ENCODE measurements at places on chromosomes 1 and 21. TPM values are rescaled to one million over a fixed set of nuclear protein-coding genes. Genes with fewer than 3 reads are reported as not detected.

HSD3B2 gene
- total RNA-seq, result not detected

- DNase-seq, result no peak
Measured at GRCh38 chr1:24507405-24507804, 4.8 kb downstream of the RCAN3 start.

DNA sequence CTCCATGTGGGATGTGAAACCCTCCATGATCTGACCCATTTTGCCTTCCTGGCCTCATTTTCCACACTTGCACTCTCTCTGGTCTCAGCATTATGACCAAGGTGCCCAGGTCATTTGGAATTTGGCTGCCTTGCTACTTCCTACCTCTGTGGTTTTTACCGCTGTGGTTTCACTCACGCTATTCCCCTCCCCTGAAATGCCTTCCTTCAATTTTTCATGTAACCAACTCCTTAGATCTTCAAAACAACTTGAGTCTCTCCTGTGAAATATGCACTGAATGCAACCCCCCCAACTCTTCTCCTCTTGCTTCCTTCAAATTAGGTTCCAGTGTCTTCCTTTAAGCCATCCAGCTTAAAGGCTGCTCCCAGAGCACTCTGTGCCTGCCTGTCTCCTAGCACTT is 50.1 kb downstream of the PHC2 start:
- DNase-seq, result no peak

DNA sequence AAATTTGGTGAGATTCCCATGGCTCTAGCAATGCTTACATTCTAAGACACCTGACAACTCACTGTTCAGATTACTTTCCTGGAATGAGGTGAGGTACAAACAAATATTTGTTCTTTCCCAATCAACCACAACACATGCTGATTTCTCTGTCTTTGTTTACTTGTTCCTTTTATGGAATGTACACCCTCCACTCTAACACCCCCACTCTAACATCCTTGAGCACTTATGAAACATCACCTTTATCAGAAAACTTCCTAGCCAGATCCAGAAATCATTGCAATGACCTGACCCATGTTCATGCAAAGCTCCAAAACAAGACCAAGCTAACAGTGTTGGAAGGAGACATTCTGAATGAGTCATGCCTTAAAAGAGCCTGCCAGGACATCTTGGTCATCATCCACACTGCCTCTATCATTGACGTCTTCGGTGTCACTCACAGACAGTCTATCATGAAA is 35.5 kb downstream of the HSD3B1 start:
- DNase-seq, result no peak

PROK1 gene
- total RNA-seq, result not detected
